Naive thymus-derived CD4-positive, alpha-beta T cell (primary cell): ENCODE measurements at places on chromosomes 12 and 14. TPM values are rescaled to one million over a fixed set of nuclear protein-coding genes. Genes with fewer than 3 reads are reported as not detected.

DNA sequence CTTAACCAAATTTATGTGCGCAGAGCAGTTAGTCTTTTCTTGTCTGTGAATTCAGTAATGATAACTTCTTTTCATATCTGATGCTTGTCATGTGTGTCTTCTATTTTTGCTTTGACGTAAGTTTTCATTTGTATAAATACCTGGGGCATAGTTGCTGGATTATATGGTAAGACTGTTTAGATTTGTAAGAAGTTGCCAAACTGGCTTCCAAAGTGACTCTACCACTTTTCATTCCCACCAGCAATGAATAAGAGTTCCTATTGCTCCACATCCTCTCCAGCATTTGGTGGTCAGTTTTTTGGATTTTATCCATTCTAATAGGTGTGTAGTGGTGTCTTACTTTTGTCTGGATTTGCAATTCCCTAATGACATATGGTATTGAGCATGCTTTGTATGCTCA, 8.9 kb downstream of the ZNF268 start:
- DNase-seq: no peak

FGF23 gene
- total RNA-seq: not detected in 2 replicates

KCNC2 gene
- total RNA-seq: not detected

GRCh38 chr12:85711735-85712390, 124.3 kb downstream of the RASSF9 start:
- no peak for DNase-seq

GRCh38 chr12:5123921-5124320, 80.2 kb downstream of the KCNA5 start:
- DNase-seq: no peak

DNA sequence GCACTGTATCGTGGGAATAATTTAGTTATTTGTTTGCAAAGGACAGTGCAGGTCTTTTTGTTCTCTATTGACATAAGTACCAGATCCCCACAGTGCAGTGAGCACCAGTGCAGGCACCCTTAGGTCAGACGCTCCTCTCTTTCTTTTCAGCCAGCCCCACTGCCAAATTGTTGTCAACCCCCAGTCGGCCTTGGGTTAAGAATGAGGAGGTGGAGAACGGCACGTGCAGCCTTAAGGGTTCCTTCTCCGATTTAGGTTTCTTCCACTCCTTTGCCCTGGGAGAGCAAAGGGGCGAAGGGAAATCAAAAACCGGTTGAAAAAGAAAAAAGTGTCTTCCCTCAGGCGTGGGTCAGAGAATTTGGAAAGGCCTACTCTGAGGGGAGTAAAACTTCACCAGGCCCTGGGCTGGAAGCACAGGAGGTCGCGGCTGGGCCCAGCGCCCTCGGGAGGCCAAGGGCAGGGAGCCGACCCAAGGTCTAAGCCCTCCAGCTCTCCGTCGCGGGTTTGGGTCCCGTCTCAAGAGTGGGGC, 4.3 kb downstream of the PAX9 start:
- DNase-seq: no peak

MANSC4 gene
- not detected in 2 replicates for total RNA-seq

CCDC198 gene
- not detected for total RNA-seq

DNA sequence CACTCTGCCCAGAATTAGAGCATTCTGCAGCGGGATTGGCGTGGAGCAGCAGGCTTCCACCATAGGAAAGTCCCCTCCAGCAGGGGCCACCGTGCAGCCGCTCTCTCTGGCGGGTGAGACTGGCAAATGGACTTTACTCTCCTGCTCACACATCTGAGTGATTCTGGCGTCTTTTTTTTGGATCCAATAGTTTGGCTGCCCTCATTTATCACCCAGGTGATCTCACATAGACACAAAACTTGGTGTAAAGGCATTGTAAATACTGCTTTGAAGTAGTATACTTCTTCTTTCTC, 130.3 kb downstream of the TGFB3 start:
- DNase-seq: no peak

GRCh38 chr12:131836714-131837397, 8.7 kb downstream of the MMP17 start:
- no peak for DNase-seq

GPR65 gene
- 9.0 TPM for total RNA-seq
